ENCODE measurements at places on chromosomes 12 and 14. TPM values are rescaled to one million over a fixed set of nuclear protein-coding genes. Genes with fewer than 3 reads are reported as not detected.

- no peak overlapping the region for H3K4me3 ChIP-seq
- H3K4me1 ChIP-seq = no peaks in the 10 kb centered on the region
- no peak overlapping the region for H3K27ac ChIP-seq
- H3K36me3 ChIP-seq = peaks cover 8% of the 10 kb centered on the region
- H3K27me3 ChIP-seq = no peaks in the 10 kb centered on the region
Observed at GRCh38 chr12:131943389-131943788, 6.4 kb upstream of the EP400 start.

- peaks cover 26% of the 10 kb centered on the region for H3K4me1 ChIP-seq
- DNase-seq = no peak
- H3K36me3 ChIP-seq = no peaks in the 10 kb centered on the region
- H3K27ac ChIP-seq = no peak overlapping the region
Observed at GRCh38 chr12:68784015-68784414, 24.0 kb upstream of the MDM2 start.

DNA sequence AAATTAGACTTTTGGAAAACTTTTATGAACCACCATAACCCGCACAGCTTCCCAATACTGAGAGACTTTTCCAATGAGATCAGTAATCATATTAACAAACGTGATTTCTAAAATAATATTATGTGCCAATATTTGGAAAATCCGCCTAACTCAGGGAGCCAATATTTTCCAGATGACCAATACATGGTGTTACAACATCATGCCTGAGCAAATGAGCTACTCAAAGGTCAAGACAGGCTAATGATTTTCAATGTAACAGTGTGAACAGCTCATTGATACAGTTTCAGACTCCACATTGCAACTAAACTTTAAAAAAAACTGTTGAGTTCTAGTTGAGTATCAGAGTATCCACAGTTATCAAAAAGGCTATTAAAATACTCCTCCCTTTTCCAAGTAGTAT is 46.8 kb downstream of the RNF34 start:
- no peak overlapping the region for H3K27ac ChIP-seq
- H3K36me3 ChIP-seq = no peaks in the 10 kb centered on the region
- H3K4me3 ChIP-seq = no peak overlapping the region
- H3K27me3 ChIP-seq = no peaks in the 10 kb centered on the region
- DNase-seq = no peak
- H3K4me1 ChIP-seq = no peaks in the 10 kb centered on the region

Gene AICDA
- not detected for polyA plus RNA-seq

Gene ALDH2
- 22.3 TPM for polyA plus RNA-seq

Gene PTPRO
- 0.19 TPM for polyA plus RNA-seq

DNA sequence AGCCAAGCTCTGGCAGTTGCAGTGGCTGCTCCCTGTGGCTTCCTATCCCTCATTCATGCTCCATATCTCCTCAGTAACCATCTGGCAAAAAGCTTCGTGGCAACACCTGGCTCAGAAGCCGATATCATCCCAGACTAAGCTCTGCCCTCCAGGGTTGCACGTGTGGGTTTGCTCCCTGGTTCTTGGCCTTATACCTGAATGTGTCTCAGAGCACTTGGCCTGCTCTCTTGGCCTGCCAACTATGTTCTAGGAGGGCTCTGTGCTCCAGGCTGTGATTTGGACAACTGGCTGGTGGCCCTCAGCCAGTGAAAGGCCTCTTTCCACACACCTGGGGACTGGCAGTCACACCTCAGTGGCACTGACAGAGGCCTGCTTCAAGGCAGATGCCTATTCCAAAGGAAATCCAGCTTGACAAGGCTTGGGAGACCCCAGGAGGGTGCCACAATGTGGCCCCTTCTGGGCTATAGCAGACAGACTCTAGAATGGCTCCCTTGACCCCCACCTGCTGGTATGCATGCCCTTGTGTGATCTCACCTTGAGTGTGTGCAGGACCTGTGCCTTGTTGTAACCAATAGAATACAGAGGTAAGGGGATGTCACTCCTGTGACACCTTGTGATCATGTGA is 10.5 kb downstream of the PLD4 start:
- H3K4me1 ChIP-seq = no peaks in the 10 kb centered on the region
- H3K27me3 ChIP-seq = no peaks in the 10 kb centered on the region
- no peak overlapping the region for H3K27ac ChIP-seq
- no peaks in the 10 kb centered on the region for H3K36me3 ChIP-seq

- no peaks in the 10 kb centered on the region for H3K36me3 ChIP-seq
- DNase-seq = peak; percentile 58
- peak overlapping the region; percentile 40 for H3K27ac ChIP-seq
- H3K4me1 ChIP-seq = no peaks in the 10 kb centered on the region
- peak overlapping the region; percentile 48 for H3K4me3 ChIP-seq
Observed at GRCh38 chr14:23182372-23183157, 895 bp downstream of the SLC7A8 start.

Gene RBP5
- 7.8 TPM for polyA plus RNA-seq

Gene ACRBP
- 2.2 TPM for polyA plus RNA-seq

Gene KRT82
- polyA plus RNA-seq = not detected

DNA sequence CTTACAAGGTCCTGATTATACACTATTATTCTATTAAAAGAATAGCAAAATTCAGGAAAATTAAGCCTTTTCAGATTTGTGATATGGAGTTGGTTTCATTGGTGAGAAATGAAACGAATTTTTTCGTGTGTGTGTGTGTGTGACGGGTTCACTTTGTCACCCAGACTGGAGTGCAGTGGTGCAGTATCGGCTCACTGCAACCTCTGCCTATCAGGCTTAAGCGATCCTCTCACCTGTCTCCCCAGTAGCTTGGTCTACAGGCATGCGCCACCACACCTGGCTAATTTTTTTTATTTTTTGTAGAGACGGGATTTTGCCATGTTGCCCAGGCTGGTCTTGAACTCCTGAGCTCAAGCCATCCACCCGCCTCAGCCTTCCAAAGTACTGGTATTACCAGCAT is 9.7 kb downstream of the PCBP2 start:
- DNase-seq = no peak
- H3K4me1 ChIP-seq = no peaks in the 10 kb centered on the region
- no peak overlapping the region for H3K27ac ChIP-seq
- H3K36me3 ChIP-seq = peaks cover 81% of the 10 kb centered on the region

Gene CLEC9A
- polyA plus RNA-seq = not detected

Gene SLCO1A2
- polyA plus RNA-seq = not detected
